ENCODE measurements at places on chromosomes 2 and 18. TPM values are rescaled to one million over a fixed set of nuclear protein-coding genes. Genes with fewer than 3 reads are reported as not detected.

GRCh38 chr2:120283649-120284048 is 31.0 kb downstream of the RALB start:
- no peak for DNase-seq
- no peak overlapping the region for H3K4me3 ChIP-seq
- no peaks in the 10 kb centered on the region for H3K27me3 ChIP-seq
- H3K27ac ChIP-seq = no peak overlapping the region
- H3K4me1 ChIP-seq = peaks cover 11% of the 10 kb centered on the region
- peaks cover 18% of the 10 kb centered on the region for H3K36me3 ChIP-seq

GRCh38 chr2:171178993-171179392 is 18.3 kb upstream of the TLK1 start:
- H3K36me3 ChIP-seq = no peaks in the 10 kb centered on the region
- peaks cover 3% of the 10 kb centered on the region for H3K27me3 ChIP-seq
- DNase-seq = no peak

MROH2A gene
- total RNA-seq = not detected

GALNT13 gene
- total RNA-seq = 0.36 TPM

ANKRD29 gene
- total RNA-seq = 20.9 TPM

RAB6D gene
- total RNA-seq = under 0.01 TPM
